NCI-H187 (cell line): ENCODE measurements at places on chromosomes 12 and 14.

DNA sequence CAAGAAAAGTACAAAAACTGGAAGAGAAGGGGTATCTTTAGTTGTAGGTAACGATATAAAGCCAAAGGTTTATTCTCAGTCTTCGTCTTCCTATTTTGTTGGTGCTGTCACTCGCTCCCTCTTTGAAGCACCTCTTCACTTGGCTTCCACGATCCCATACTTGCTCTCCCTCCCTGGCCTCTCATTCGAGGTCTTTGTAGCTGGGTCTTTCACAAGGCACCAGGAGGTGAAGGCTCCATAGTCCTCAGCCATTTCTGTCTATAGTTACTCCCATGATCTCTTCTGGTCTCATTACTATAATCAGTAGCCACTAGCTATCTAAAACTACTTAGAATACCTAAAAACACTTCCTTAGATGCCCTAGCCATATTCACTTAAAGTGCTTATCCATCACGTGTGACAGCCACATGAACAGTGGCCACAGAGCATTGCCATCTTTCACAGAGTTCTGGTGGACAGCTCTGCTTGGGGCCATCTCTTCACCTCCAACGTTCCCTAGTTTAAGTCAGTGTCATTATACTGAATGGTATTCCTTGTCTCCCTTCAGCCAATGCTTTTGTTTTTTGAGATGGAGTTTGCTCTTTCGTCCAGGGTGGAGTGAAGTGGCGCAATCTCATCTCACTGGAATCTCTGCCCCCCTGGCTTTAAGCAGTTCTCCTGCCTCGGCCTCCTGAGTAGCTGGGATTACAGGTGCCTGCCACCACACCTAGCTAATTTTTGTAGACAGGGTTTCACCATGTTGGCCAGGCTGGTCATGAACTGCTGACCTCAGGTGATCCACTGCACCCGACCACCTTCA lies 57.1 kb downstream of the ATP2A2 start:
- DNase-seq, result no peak

- DNase-seq, result no peak
Measured at GRCh38 chr12:67659292-67659691, 10.7 kb downstream of the DYRK2 start.

- DNase-seq, result no peak
Measured at GRCh38 chr12:40837891-40838429, 145.7 kb downstream of the CNTN1 start.

DNA sequence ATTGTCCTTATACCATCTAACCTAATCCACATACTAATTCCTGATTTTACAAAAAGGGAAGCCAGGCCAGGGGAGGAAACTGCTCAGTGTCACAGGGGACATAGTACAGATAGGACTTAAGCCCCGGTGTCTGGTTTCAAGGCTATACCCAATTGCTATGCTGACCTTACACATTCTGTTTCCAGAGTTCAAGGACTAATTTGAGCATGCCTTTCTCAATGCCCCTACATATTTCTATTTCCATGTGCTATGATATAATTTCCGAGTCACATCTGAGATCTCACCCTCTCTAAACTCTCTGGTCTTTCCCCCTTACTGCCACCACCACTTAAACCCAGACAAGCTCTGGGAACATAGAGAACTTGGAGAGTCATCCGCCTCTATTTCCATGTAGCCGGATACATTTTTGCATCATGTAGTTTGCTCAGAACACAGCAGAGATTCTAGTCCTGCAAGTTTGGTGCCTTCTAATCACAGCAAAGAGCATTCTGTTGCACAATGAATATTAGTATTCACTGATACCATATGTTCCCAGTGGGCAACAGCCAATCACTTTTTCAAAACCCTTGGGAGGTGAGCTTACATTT lies 34.2 kb downstream of the PPM1H start:
- DNase-seq, result no peak

DNA sequence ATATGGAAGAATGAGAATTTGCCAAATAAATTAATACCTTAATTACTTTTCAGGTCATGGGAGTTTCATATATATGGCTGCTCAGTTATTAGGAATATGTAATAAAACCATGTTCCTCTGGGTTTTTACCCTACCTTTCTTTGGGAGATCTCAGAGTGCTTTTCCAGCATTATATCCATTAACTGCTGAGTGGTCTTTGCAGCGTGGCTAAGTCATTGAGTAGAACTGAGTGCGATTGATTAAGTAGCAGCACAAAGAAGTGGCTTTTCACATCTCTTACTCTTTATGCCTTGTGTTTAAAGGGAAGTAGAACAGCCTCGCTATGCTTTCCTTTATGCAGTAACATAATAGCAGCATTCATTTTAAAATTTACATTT lies 340.1 kb downstream of the SNAPC1 start:
- no peak for DNase-seq

DNA sequence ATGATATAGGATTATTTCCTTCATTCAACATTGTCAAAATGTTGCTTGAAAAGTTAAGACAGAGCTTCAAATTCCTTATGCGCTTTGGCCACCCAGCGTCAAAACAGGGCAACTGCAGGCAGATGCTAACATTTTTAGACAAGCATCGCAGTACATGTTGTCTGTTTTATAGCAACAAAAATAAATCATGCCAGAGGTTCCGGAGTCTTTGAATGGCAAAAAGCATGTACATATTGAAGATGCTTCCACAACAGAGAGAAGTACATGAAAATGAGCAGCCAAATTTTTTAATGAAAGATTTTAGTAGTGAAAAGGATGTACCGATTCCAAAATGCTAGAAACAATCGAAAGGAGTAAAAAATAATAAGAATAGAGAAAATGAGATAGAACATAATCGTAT lies 49.8 kb upstream of the USP15 start:
- DNase-seq, result no peak

GRCh38 chr12:74945771-74946198 lies 263.9 kb downstream of the KCNC2 start:
- DNase-seq, result no peak

DNA sequence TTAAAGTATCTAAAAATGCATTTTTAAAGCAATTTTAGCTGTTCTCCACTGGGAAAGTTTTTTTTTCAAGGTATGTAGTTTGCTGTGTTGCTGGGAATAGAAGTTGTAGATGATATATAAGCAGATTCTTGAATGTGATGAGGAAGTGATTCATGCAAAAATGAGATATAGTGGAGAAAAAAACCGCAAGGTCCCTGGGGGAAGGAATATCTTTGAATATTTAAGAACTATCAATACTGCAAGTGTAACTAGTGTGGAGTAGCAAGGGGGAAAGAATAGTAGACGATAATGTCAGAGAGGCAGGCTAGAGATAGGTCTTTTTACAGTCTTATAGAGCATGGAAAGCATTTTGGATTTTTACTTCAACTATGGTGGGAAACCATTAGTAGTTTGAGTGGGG lies 42.5 kb downstream of the PTCSC3 start:
- no peak for DNase-seq

DNA sequence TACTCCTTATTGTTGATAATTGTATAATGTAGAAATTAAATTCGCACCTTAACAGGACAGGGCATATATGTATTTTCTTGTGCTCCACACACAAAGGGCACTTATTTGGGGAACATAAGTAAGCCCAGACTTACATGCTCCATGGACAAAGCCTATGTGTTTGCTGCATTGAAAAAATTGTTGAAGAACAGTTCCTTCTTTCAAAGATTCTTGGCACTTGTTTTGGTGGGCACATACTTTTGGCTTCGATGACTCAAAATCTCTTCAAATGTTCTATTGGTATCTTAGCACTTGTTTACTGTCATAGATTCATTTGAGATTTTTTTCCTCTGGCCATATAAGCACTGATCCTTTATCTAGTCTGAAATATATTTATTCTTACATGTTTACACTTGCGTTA lies 1.4 kb upstream of the MAP4K5 start:
- no peak for DNase-seq

- no peak for DNase-seq
Measured at GRCh38 chr12:78167510-78167909, 336.8 kb downstream of the NAV3 start.

DNA sequence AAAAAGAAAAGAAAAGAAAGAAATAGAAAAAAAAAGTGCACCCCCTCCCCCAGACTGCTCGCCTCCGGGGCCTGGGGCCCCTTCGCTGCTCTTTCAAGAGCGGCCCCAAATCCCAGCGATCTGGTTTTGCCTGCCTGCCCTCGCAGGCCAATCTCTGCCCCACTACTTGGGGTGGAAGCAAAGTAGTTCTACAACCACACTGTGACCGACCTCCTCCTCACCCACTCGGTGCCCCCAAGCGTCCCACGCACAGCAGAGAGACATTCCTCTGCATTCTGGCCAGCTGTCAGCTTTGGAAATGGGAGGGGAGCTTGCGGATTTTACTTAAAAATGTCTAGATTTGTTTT lies 2.4 kb upstream of the TBX3 start:
- no peak for DNase-seq

GRCh38 chr14:89304972-89305703 lies 111.9 kb downstream of the FOXN3 start:
- DNase-seq, result peak; percentile 57

GRCh38 chr12:118821386-118821925 lies 159.9 kb upstream of the SRRM4 start:
- no peak for DNase-seq

DNA sequence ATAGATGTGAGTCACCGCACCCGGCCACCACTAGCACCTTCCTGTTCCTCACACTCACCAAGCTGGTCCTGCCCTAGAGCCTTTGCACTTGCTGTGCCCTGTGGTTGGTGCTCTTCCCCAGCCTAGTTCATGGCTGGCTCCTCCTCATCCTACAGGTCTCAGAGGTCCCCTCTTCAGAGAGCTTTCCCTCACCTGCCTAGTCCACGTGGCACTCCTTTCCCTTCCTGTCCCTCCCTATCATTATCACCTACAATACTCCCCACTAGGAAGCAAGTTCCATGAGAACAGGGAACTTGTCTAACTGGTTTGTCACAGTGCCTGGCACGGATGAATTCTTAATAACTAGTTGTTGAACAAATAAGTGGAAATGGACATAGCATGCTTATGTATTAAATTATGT lies 24.0 kb upstream of the TMED10 start:
- DNase-seq, result no peak

GRCh38 chr12:22287776-22288621 lies 46.5 kb downstream of the ST8SIA1 start:
- no peak for DNase-seq

DNA sequence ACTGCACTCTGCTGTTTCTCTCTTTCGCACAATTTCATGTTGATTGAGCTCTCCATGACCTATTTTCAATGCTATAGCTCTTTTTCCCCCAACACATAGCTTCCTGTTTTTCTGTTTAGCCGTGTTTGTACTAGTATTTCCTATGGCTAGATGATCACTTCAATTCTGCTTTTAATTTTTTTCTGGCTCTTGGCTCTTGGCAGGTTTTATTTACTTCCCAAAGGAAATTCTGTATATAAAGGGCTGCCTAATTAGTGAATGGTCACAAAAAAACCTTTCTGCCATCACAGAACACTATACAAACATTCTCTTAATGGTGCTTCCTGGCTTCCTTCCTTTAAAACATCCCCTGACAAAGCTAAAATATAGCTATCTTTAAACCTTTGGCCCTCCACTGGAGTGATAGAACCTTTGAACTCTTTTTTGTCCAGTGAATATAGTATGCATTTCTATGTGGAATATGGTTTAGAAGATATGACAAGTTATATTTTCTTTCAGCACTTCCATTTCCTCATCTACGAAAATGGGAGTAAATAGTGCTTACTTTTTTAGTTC lies 88.2 kb downstream of the RASSF9 start:
- no peak for DNase-seq

GRCh38 chr14:55713486-55713885 lies 133.5 kb downstream of the KTN1 start:
- DNase-seq, result no peak

GRCh38 chr14:76462330-76462729 lies 86.4 kb downstream of the ESRRB start:
- no peak for DNase-seq

GRCh38 chr12:124157406-124157805 lies 137.5 kb upstream of the RFLNA start:
- no peak for DNase-seq

- DNase-seq, result no peak
Measured at GRCh38 chr12:77133566-77133965, 68.2 kb upstream of the E2F7 start.

GRCh38 chr14:104819361-104819781 lies 18.5 kb downstream of the ZBTB42 start:
- no peak for DNase-seq

GRCh38 chr14:84323450-84323849 lies 1206.5 kb upstream of the FLRT2 start:
- no peak for DNase-seq

- DNase-seq, result no peak
Measured at GRCh38 chr12:21502164-21502496, 541 bp downstream of the GOLT1B start.

DNA sequence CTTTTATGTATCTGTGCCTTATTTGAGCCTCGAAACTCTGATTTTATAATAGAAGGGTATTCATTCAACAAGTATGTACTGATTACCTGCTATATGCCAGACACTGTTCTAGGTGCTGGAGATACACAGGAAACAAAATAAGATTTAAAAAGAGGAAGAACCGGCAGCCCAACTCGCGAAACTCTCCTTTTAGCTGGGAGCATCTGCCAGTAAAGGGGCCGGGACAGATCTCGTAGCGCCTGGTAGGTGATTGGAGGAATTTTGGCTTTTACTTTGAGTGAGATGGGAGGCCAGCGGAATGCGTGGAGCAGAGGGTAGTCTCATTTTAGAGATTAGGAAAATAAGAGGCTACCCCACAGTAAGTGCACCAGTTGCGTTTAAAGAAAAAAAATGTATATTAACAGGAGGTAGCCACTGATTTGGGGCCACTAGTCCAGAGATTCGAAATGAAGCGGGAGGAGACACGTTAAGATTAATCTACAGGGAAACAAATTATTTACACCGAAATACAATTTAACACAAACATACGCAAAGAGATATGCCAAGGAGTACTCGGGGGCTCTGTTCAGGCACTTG lies 520 bp upstream of the MON2 start:
- no peak for DNase-seq

DNA sequence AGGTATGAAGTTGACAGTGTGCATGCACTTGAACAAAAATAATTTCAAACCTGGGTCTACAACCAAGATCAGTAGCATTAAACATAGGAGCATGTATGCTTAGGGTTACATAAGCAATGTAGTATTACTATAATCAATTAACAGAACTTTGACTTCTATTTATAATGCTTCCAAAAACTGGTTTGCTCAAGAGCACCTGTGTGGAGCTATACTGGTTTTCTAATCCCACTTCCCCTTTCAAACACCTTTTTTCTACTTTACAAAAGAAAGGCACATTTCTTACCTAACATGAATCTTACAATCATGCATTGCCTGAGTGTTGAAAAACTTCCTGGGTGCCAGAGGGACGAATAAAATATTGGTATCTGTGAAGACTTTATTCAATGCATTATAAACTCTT lies 72.7 kb downstream of the EFCAB11 start:
- DNase-seq, result no peak

DNA sequence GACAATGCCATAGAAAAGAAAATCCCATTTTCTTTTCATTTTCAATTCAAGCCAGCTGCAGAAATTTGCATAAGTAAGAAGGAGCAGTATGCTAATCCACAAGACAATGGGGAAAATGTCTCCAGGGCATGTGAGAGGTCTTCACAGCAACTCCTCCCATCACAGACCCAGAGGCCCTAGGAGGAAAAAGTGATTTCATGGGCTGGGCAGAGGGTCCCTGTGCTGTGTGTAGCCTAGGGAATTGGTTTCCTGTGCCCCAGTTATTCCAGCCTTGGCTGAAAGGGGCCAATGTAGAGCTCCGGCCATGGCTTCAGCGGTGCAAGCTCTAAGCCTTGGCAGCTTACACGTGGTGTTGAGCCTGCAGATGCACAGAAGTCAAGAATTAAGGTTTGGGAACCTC lies 211.4 kb downstream of the CCDC59 start:
- DNase-seq, result no peak

GRCh38 chr14:54606178-54606577 lies 39.2 kb downstream of the SAMD4A start:
- no peak for DNase-seq
